Breast epithelium (tissue), 4 donors: ENCODE measurements at places on chromosomes 6 and 20. TPM values are rescaled to one million over a fixed set of nuclear protein-coding genes. Genes with fewer than 3 reads are reported as not detected.
A peak's percentile ranks its signal among the peaks of the same experiment; 100 is the strongest.

- no peaks in the 10 kb centered on the region for H3K36me3 ChIP-seq
- H3K27me3 ChIP-seq = no peaks in the 10 kb centered on the region
- H3K4me3 ChIP-seq = no peak overlapping the region
- DNase-seq = no peak
- H3K4me1 ChIP-seq = no peaks in the 10 kb centered on the region
- H3K27ac ChIP-seq = no peak overlapping the region
These were observed 19.3 kb upstream of the SEC63 start for GRCh38 chr6:107977283-107977682.

- no peak for DNase-seq
- H3K4me3 ChIP-seq = peak overlapping the region; percentile 0
These were observed 30.9 kb upstream of the NEDD9 start for GRCh38 chr6:11263291-11263775.

- no peak overlapping the region for H3K4me3 ChIP-seq
- H3K27me3 ChIP-seq = no peaks in the 10 kb centered on the region
- H3K27ac ChIP-seq = no peak overlapping the region
- H3K4me1 ChIP-seq = no peaks in the 10 kb centered on the region
These were observed 6.2 kb downstream of the GDF5 start for GRCh38 chr20:35431621-35432429.

DNA sequence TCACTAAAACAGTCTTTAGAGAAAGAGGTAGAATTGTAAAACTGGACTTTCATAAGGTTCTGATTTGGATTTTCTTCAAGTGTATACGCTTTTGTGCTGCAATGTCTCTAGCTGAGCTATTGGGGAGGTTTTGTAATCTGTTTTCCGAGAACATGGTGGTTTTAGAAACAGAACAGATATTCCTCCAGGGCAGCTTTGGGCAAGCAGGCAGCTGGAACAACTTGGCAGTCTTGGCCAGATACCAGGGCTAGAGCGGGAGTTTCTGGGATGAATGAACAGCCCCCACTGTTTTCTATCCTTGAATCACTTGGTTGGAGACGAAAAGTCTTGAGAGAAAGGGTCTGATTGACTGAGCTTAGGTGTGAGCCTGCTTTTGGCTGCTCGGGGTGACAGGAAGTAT lies 17.1 kb upstream of the ARMC2 start:
- DNase-seq = no peak
- H3K36me3 ChIP-seq = no peaks in the 10 kb centered on the region

DNA sequence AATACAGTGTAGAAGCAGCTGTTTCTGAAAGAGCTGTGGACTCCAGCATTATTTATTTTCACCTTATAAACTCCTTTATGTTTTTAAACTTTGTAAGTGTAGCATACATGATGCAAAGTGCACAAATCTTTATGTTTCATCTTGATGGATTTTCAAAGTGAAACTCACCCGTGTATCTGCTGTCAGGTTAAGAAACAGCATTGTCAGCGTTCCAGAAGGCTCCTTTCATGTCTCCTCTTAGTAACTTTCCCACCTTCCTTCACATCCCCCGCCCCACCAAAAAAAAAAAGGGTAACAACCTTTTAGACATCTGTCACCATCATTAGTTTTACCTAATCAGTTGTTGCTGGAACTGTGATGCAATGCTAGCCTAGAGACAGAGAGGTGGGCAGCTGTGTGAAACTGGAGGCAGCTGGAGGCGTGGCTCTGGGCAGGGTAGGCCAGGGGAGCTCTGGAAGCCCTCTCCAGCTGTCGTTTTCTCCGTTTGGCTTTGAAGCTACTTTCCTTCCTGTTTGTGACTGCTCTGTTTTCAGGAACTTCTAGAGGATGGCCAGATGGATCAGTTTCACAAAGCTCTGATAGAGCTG lies 7.2 kb downstream of the ACTR5 start:
- no peaks in the 10 kb centered on the region for H3K4me1 ChIP-seq
- H3K36me3 ChIP-seq = peaks cover 8% of the 10 kb centered on the region
- no peaks in the 10 kb centered on the region for H3K27me3 ChIP-seq
- no peak for DNase-seq
- no peak overlapping the region for H3K27ac ChIP-seq

- H3K27ac ChIP-seq = no peak overlapping the region
- H3K27me3 ChIP-seq = no peaks in the 10 kb centered on the region
- no peaks in the 10 kb centered on the region for H3K36me3 ChIP-seq
- H3K4me3 ChIP-seq = no peak overlapping the region
- no peaks in the 10 kb centered on the region for H3K4me1 ChIP-seq
These were observed 102.8 kb upstream of the BEND3 start for GRCh38 chr6:107218142-107218541.

GRCh38 chr6:168574075-168574698 lies 133.2 kb downstream of the SMOC2 start:
- no peaks in the 10 kb centered on the region for H3K27me3 ChIP-seq
- no peak for DNase-seq
- no peaks in the 10 kb centered on the region for H3K36me3 ChIP-seq
- H3K4me1 ChIP-seq = no peaks in the 10 kb centered on the region
- H3K27ac ChIP-seq = peak overlapping the region; percentile 45

DNA sequence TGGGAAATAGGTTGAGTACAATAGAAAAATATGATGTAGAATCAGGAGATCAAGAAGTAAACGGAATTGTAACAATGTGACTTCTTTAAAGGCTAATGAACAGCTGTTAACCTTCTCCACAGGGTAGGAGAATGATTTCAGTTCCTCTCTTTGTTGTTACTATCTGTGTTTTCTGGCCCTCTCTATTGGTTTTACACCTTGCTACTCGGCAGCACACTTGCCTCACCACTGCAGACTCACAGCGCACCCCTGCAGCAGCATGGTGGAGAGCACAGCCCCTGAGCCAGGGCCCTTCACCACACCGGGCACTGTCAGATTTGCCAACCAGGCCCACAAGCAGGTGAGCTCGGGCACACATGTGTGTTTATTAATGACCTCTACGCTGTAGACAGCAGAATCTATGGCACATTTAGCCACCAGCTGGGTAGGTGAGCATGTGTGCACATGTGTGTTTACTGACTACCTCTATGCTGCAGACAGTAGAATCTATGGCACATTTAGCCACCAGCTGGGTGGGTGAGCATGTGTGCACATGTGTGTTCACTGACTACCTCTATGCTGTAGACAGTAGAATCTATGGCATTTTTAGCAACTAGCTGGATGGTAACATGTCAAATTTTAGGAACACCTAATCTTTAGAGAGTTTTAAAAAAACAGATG lies 16.8 kb downstream of the SFT2D1 start:
- no peak overlapping the region for H3K27ac ChIP-seq
- no peaks in the 10 kb centered on the region for H3K36me3 ChIP-seq
- no peaks in the 10 kb centered on the region for H3K4me1 ChIP-seq
- no peak overlapping the region for H3K4me3 ChIP-seq
- no peaks in the 10 kb centered on the region for H3K27me3 ChIP-seq
- DNase-seq = no peak

HEY2 gene
- total RNA-seq = 2.3 TPM

FOXP4 gene
- total RNA-seq = 5.1 TPM

BNIP5 gene
- total RNA-seq = not detected

PDYN gene
- not detected for total RNA-seq

VSX1 gene
- total RNA-seq = 0.44 TPM
